ENCODE measurements at places on chromosomes 2 and 18.

- no peaks in the 10 kb centered on the region for H3K36me3 ChIP-seq
- H3K27me3 ChIP-seq = peaks cover 28% of the 10 kb centered on the region
- H3K27ac ChIP-seq = peak overlapping the region; percentile 81
Observed at GRCh38 chr2:216690853-216691741, 4.3 kb downstream of the IGFBP5 start.

- H3K27me3 ChIP-seq = no peaks in the 10 kb centered on the region
- H3K27ac ChIP-seq = no peak overlapping the region
- no peak for DNase-seq
Observed at GRCh38 chr2:24121469-24121868, 1.7 kb downstream of the PFN4 start.

DNA sequence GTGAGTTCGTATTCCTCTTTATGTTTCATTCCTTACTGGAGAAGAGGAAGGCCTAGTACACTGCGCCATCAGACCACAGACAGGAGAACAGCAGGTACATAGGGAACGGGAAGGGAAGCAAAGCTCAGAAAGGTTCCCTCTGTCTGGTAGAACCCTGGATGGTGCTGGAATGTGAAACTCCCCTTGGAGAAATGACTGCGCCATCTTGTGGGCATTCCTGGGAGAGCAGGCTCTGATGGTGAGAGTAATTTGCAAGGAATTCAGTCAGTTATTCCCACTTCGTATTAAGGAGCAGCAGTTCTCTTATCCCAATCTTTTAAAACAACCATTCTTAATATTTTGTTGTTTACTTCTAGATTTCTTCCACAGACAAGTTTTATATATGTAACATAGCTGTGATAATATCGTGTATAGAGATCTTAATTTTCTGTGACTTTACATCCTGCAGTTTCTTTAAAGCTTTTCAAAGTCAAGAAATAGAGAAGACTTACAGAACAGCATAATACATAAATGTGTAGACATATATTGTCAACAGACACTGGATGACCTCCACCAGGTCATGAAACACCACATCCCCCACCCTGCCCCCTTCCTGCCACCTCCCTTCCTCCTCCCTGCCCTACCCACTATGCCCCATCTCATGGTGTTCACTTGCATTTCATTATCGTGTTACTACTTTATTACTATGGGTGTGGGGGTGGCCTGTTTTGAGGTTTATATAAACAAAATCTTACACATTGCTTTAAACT is 83.9 kb downstream of the ARHGEF4 start:
- DNase-seq = no peak
- H3K36me3 ChIP-seq = no peaks in the 10 kb centered on the region
- H3K27ac ChIP-seq = no peak overlapping the region
- H3K4me1 ChIP-seq = no peaks in the 10 kb centered on the region

- H3K4me1 ChIP-seq = no peaks in the 10 kb centered on the region
- DNase-seq = no peak
- H3K4me3 ChIP-seq = no peak overlapping the region
- H3K27me3 ChIP-seq = no peaks in the 10 kb centered on the region
Observed at GRCh38 chr18:42030586-42031182, 75.7 kb downstream of the PIK3C3 start.

GRCh38 chr18:45580127-45580526 is 35.1 kb upstream of the SLC14A2 start:
- no peak for DNase-seq
- no peaks in the 10 kb centered on the region for H3K27me3 ChIP-seq
- H3K27ac ChIP-seq = no peak overlapping the region
- no peaks in the 10 kb centered on the region for H3K4me1 ChIP-seq
- H3K4me3 ChIP-seq = no peak overlapping the region
